NB4 (cell line): ENCODE measurements at places on chromosomes 4 and X.
A peak's percentile ranks its signal among the peaks of the same experiment; 100 is the strongest.

DNA sequence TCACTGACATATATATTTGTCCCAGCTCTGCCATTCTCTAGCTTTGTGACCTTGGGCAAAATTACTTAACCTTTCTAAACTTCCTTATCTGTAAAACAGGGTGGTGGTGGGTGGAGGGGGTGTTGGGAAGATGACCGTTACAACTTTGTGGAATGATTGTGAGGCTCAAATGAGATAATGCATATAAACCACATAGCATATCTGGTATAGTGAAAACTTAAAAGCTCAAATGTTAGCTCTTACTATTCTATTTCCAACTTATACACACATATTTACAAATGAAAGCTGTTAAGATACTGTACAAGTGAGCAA lies 52.9 kb upstream of the HPRT1 start:
- no peak for DNase-seq

DNA sequence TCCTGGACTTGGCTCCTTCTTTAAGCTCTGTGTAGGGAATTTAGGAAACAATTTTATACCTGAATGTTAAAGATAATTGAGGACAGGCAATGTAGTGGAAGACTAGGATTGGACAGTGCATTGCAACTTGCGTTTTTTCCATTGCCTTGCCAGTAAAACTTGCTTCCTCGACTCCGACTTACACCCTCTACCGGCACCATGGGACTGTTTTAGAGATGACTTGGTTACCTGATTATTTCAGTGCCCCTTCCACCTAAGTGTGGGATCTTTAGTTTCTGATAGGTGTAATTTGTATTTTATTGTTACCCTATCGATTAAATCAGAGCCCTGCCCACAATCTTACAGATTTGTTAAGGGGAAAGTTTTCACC lies 1.2 kb downstream of the PRPS1 start:
- peak; percentile 48 for DNase-seq

DNA sequence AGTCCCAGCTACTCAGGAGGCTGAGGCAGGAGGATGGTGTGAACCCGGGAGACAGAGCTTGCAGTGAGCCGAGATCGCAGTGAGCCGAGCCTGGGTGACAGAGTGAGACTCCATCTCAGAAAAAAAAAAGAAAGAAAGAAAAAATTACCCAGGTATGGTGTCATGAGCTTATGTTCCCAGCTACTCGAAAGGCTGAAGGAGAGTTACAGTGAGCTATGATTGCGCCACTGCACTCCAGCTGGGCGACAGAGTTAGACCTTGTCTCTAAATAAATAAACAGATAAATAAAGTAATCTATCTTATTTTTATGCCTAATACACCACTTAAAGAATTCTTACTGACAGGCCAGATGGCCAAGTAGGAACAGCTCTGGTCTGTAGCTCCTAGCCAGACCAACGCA lies 73.0 kb downstream of the SLC39A8 start:
- DNase-seq: no peak

- DNase-seq: peak; percentile 0
Measured at GRCh38 chrX:7500386-7500785, 342.6 kb upstream of the VCX start.

GRCh38 chr4:75101906-75102786 lies 169.2 kb downstream of the PARM1 start:
- no peak for DNase-seq

DNA sequence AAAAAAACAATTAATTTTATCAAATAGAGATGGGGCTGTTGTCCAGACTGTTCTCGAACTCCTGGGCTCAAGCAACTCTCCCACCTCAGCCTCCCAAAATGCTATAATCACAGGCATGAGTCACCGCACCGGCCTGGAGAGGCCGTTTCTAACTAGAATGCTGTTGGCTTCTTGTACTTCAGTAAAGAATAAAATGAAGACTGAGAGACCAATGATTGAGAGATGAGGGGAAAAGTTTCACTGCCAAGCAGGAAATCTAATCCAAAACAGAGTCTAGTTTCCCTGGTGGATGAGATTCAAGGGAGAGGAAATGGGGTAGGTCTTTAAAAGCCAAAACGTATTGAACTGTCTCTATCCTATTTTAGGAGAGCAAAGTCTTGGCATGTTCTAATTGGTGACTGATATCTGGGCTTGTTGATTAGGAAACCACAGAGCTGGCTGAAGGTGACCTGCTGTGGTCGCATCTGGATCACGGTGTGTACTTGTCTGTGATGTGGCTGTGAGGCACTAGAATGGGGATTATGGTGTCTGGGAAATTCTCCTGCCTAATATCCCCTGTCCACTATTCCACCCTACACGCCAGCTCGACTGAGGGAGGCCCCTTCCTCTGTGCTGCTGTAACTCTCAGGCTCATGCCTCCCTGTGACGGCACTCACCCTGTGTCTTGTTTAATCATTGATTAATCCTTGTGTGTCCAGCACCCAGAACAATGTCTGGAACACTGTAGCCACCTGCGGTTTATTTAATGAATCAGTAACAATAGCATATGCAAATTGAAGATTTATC lies 15.0 kb upstream of the TRIM2 start:
- no peak for DNase-seq

GRCh38 chr4:159484864-159485263 lies 382.0 kb downstream of the RAPGEF2 start:
- DNase-seq: no peak
